ENCODE measurements at places on chromosomes 1 and 21. TPM values are rescaled to one million over a fixed set of nuclear protein-coding genes. Genes with fewer than 3 reads are reported as not detected.
A peak's percentile ranks its signal among the peaks of the same experiment; 100 is the strongest.

GRCh38 chr1:116826818-116827606 is 72.8 kb downstream of the CD2 start:
- peak; percentile 90 for ATAC-seq

DNA sequence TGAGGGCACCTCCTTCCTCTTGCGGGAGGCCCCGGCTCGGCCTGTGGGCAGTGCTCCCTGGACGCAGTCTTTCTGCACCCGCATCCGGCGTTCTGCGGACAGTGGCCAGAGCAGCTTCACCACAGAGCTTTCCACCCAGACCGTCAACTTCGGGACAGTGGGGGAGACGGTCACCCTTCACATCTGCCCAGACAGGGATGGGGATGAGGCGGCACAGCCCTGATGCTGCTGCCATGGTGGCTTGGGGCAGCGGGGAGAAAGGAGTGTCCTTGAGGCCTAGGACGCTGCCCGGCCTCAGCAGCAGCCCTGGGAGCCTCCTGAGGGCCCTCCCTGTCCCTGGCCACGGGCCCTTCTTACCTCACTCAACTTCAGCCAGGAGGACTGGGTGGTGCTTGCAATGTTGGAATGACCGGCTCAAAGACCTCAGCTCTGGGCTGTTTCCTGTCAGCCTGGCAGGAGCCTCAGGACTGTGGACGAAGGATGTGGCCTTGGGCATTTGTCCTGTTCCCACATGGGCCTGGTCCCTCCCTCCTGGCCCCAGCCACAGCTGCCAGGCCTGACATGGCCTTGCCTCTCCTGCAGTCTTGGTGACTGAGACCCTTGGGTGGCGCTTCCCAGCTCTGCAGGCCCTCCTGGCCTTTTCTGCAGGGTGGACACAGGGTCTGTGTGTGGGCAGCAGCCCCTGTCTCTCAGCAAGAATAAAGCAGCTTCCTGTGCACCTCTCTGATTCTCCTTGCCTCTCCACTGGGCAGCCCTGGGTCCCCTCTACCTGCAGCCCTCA is 45.9 kb downstream of the TRIM11 start:
- no peak for ATAC-seq

DNA sequence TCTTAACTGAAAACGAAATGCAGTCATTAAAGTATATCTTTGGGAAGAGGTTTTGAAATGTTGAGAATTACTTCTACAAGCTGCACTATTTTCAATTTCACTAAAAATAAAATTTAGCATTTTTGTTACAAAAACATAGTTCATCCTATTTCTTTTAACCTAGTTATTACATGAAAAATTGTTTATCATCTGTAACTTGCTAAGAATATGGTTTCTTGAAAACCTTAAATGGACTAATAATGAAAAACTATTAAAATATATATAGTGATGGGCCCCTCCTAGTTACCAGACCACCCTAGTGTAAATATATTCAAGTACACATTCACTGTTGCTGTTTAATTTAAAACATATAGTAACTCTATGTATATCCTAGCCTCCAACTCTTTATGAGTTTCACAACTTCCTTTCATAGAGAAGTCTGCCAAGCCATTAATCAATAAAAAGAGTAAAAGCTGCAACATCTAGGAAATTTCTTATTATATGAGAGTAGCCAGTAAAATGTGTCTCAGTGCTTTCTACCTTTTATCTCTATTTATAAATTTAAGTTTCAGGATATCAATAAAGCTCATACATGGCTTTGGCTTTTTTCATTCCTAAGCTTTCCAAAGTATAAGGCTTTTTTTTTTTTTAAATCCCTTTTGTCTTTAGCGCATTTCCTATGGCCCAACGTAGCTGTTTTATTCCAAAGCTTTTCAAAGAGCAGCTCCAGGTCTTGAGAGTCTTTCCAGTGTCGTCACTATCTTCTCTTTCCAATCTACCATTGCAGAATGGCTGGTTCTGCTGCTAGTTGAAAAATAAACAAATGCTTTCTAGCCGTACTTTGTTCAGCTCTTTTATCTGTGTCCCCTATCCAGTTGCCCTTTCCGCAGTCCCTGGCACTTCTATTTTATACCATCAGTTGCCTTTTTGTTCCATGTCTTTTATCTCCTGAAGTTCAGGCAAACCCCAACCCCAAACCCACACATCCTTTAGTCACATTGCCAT is 6.5 kb downstream of the IRF2BP2 start:
- ATAC-seq, result no peak

DNA sequence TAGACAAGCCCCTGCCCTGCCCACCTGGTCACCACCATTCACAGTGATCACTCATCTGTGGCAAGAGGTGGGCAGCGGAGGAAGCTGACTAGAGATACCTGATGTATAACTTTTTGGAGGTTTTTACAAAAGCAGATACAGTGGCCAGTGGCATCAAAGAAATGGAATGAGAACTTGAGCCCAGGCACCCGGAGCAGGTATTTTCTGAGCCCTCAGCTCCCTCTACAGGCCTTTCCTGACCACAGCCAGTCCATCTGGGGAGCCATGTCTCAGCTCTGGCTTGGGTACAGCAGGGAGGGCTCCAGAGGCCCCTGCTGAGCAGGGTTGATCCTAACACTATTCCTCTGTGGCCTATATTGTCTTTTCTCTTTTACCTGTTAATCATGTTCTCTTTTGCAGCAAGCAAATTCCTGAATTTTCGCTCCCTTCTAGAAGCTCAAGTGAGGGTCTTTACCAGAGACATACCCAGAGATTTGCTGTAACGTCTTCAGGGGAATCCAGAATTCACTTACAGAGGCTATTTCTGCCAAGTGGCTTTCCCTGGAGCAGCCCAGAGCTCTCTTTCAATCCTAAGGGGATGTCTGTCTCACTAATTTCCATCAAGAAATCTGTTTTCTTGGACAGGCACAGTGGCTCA is 27.3 kb downstream of the GPR157 start:
- peak; percentile 48 for ATAC-seq

UBXN10 gene
- 0.63 TPM for total RNA-seq

GRCh38 chr1:30472009-30472408 is 251.4 kb downstream of the MATN1 start:
- no peak for ATAC-seq

NBPF4 gene
- total RNA-seq, result not detected

GRCh38 chr1:163561580-163562295 is 240.0 kb downstream of the NUF2 start:
- no peak for ATAC-seq

DNA sequence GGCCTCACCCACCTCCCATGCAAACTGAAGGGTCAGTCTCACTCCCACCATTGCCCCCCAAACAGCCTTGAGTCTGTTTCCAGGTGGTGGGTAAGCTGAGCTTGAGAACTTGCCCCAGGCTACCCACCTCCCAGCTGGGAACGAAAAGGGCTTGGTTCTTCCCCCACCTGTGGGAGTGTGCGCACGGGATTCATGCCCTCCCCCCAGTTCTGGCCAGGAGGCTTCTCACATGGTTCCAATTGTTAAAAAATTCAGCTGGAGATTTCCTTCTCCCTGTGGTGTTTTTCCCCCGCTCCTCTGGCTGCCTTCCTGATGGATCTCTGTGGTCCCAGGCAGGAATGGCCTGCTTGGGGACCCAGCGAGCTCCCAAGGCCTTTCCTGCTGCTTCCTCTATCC is 81.8 kb upstream of the C21orf91 start:
- no peak for ATAC-seq

RRAGC gene
- total RNA-seq, result 16.6 TPM

DNA sequence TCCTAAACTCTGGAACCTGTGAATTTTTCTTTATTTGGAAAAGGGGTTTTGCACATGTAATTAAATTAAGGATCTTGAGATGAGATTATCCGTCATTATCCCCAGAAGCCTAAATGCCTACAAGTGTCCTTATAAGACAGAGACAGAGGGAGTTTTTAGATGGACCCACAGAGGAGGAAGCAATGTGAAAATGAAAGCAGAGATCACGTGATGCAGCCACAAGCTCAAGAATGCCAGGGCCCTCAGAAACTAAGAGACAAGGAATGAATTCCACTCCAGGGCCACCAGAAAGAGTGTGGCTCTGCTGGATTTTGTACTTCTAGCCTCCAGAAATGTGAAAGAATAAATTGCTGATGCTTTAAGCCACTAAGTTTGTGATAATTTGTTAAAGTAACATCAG is 183.6 kb upstream of the UBE2U start:
- no peak for ATAC-seq
